ENCODE measurements at places on chromosomes 11 and 22.

GRCh38 chr11:69136471-69136870 lies 19.3 kb upstream of the SMIM38 start:
- no peak for DNase-seq

GRCh38 chr11:88103337-88104206 lies 71.7 kb downstream of the RAB38 start:
- DNase-seq, result peak; percentile 51

GRCh38 chr11:104089481-104089880 lies 53.0 kb downstream of the DDI1 start:
- DNase-seq, result no peak

- DNase-seq, result no peak
These were observed 24.4 kb downstream of the GRAP2 start for GRCh38 chr22:39925273-39925672.

DNA sequence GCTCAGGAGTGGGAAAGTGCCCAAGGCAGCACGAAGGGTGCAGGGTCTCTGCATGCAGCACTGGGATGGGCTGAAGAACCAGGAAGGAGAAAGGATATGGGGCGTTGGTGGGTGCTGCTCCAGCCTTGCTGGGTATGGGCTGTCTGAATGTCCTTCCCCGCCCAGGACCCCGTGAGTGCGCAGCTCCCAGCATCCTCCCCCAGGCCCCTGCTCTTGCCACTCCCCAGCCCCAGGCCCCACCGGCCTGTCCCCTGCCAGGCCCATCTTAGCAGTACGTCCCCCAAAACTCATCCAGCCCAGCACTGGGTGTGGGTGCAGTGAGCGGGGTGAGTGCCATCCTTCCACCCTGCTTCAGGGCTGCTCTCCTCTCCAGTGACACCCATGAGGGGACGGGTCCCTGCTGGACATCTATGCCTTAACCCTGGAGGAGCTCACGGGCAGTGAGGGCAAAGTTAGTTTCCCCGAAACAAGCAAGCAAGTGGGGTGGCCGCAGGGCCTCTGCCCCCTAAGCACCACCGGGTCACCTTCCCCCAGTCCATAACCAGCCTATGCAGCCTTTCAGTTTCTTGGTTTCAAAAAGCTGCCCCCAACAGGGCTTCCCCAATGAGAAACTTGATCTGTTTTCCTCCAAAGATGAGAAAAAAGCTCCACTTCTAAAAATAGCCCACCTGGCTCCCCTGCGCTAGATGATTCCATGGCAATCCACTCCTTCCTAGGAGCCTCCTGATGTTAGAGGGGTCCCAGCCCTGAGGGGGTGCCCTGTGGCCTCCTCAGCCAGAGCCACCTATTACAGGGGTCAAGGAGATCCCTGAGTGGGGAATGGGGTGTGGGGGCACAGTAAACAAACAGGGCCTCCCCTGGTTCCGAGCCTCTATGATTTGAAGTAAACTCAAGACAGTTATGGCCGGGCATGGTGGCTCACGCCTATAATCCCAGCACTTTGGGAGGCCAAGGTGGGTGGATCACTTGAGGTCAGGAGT lies 103.8 kb downstream of the MORC2 start:
- no peak for DNase-seq

GRCh38 chr11:66868726-66869566 lies 12.1 kb downstream of the LRFN4 start:
- peak; percentile 93 for DNase-seq

GRCh38 chr22:34805771-34806170 lies 260.2 kb upstream of the ISX start:
- no peak for DNase-seq

DNA sequence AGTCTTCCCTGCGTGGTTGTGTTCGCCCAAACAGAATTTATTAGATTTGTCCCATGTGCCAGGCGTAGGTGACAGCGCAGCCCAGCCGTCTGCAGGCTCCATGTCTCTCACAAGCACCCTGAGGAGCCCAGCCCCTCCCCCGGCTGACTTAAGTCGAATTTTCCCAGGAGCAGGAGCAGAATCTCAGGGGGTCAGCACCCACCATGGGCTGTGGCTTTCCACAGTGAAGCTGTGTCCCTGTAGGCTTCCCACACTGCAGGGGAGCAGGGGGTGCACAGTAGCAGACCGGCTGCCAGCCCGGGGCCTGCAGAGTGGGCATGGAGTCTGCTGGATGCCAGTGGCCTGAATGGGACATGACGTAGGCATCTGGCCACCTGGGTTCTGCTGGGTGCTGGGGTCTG lies 16.0 kb downstream of the PARVG start:
- DNase-seq, result no peak

DNA sequence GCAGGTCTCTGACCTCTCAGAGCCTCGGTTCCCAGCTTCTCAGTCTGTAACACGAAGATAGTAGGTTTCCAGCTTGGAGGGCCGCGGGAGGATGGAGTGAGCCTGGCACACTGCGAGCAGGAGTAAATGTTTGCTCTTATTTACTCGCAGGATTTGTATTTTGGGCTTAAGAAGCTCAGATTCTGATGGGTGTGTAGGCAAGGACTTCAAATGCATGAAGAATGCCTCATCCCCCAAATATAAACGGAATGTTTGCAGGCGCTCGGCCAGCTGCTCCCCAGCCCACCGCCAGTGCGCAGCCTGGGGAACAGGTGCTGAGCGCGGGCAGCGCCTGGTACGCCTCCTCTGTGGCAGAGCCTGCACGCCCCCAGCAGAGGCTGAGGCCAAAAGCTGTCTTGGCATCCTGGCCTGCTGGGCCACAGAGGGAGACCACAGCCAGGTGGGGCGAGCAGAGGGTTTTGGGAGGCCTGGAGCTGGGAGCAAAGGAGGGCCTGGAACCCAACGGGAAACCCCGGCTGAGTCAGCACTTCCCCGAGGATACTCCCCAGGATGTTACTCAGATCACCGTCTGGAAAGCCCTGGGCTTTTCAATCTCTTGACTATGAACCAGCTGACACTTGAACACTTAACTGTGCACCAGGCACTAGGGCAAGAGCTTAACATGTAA lies 9.4 kb downstream of the EHD1 start:
- peak; percentile 60 for DNase-seq

DNA sequence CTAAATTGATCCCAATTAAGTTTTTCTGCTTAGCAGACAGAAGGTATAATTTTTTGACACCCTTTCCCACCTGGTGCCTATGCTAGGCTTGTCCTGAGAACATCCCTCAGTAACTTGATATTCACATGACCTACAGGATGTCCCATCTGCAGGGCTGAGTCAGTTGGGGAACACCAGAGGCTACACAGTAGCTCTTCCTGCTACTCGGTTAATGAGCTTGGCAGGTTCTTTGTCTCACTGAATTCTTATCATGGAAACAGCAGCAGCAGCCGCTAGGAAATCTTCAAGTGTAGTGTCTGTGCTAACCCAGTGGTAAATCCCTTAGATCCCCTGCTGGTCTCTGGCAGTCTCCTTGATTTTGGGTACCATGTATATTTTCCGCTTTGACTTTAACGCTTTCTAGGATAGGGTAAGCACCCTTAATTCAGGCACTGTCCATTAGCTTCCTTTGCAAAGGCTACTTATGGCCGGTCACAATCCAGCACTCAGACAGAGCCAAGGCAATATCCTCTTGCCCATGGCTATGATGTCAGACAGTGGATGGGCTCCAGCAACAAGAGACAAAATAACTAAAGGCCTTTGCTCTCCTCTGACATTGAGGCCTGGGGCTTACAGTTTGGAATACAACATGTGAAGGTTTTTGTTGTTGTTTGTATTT lies 8.5 kb downstream of the MRPL16 start:
- no peak for DNase-seq

- DNase-seq, result no peak
These were observed 82.8 kb upstream of the SNX19 start for GRCh38 chr11:130999086-130999485.

DNA sequence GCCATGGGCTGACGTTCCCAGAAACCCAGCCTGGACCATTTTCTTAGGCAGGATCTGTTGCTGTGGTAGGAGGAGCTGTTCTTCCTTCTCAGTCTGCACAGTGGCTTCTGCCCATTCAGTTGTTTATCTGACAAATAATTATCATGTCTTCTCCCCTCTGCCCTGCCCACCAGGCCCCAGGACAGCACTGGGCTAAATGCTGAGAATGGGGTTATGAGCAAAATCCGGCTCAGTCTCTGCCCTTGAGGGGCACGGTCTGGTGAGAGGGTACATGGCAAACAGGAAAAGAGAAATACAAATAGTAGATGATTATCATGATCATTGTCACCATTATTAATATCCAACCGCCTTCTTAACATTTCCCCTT lies 42.9 kb downstream of the C11orf96 start:
- DNase-seq, result no peak

- peak; percentile 16 for DNase-seq
These were observed 7.4 kb upstream of the VSIG10L2 start for GRCh38 chr11:125938418-125938817.

- DNase-seq, result no peak
These were observed 58.6 kb downstream of the BRD1 start for GRCh38 chr22:49768951-49769690.

DNA sequence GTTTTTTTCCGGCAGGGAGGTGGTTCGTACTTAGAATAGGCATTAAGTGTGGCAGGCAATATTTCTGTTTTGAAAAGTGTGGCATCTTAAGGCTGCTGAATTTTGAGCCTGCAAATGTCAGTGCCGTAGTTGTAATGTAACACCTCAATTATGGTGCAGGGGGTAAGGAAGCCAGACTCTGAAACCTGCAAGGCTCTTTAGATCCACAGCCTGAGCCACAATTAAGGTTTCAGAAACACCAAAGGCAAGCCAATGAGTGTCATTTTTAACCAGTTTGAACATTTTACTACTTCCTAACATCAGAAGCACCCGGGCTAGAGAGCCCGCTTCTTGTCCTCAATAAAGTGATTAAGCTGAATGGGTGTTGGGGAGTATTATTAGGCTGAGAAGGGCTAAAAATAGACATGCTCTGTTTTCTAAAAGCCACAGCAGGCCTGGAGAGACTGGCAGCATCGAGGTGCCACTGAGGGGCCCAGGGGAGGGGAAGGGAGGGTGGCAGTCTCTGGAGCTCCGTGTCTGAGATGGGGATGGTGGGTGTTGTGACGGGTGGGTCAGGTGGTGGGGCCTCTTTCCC lies 113.4 kb downstream of the ZBTB16 start:
- no peak for DNase-seq

- peak; percentile 54 for DNase-seq
These were observed 499 bp downstream of the ATL3 start for GRCh38 chr11:63670433-63671321.

GRCh38 chr11:47175746-47176327 lies 842 bp downstream of the ARFGAP2 start:
- no peak for DNase-seq

GRCh38 chr22:48226026-48227013 lies 1463.9 kb downstream of the TBC1D22A start:
- no peak for DNase-seq

DNA sequence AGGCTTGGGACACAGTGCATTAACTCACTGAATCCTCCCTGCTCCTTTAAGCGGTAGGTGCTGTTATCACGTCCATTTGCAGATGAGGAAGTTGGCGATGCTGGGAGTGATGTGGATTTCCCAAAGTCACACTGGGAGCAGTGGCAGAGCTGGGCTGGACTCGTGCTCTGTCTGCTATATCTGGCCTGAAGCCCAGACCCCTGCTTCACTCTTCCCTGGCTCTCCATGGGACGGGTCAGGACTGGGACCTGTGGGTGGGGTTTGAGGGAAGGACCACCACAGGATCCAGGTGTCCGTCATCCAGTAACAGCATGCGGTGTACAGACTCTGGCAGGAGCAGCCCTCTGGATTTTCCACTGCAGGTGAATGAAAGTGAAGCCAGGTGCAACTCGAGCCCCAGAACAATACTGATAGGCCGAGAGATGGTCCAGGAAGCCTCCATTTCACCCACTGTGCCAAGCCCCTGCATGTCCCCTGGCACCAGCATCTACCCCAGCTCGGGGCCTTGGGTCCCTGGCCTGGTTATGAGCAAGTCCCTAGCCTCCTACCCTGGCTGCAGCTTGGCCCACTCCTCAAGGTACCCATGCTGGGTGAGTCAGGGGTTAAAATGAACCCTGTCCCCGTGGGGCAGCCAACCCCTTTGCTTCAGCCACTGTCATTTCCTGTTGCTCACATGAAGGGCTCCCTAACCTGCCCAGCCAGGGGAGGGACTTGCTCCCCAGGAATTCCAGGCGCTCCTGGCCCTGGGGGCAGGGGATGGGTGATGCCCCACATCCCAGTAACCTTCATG lies 4.2 kb downstream of the USP2 start:
- no peak for DNase-seq

- DNase-seq, result peak; percentile 2
These were observed 5.6 kb upstream of the MUC6 start for GRCh38 chr11:1041936-1042608.

DNA sequence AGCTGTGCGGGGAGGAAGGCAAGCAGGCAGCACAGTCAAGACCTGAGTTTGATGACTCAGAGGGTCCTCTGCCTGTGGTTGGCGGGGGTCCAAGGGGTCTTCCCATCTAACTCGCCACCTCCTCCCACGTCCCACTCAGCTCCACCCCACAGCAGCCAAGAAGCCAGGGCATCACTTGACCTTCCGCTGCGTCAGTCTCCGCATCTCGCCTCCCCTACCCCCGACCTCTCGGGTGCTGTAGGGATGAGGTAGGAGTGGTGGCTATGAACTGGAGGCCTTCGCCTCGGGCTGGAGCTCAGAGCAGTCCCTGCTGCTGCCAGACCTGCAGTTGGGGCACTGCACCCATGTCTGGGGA lies 90.6 kb downstream of the CDKN1C start:
- peak; percentile 3 for DNase-seq

DNA sequence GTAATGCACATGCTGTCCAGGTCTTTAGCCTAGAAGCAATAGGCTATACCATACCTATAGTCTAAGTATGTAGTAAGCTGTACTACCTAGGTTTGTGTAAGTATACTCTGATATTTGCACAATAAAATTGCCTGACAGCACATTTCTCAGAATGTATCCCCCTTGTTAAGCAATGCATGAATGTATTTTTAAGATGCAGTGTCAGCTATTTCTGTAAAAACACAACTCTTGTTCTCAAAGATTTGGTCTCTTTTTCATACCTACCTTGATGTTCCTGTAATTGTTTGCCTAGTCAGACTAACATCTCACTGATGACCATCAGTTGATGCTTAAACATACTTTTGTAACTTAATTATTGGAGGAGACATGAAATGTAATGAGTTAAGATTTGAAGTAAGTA lies 619.9 kb downstream of the CNTN5 start:
- DNase-seq, result no peak

GRCh38 chr11:95132956-95133355 lies 43.3 kb downstream of the ENDOD1 start:
- DNase-seq, result no peak

- DNase-seq, result no peak
These were observed 172.4 kb upstream of the C11orf87 start for GRCh38 chr11:109249597-109249996.

GRCh38 chr11:120775986-120776951 lies 247.6 kb upstream of the TBCEL start:
- DNase-seq, result no peak
